ENCODE measurements at places on chromosomes 5 and 9. TPM values are rescaled to one million over a fixed set of nuclear protein-coding genes. Genes with fewer than 3 reads are reported as not detected.

DNA sequence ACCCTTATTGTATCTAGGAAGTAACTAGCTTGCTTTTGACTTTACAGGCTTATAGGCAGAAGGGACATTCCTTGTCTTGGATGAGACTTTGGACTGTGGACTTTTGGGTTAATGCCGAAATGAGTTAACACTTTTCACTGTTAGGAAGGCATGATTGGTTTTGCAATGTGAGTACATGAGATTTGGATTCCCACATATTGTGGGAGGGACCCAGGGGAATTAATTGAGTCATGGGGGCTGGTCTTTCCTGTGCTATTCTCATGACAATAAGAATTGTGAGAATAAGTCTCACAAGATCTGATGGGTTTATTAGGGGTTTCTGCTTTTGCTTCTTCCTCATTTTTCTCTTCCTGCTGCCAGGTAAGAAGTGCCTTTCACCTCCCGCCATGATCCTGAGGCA, 417.5 kb downstream of the HINT1 start:
- no peaks in the 10 kb centered on the region for H3K27me3 ChIP-seq
- H3K36me3 ChIP-seq, result no peaks in the 10 kb centered on the region
- H3K27ac ChIP-seq, result no peak overlapping the region
- H3K4me3 ChIP-seq, result no peak overlapping the region

THBS4 gene
- 8.8 TPM for total RNA-seq

- H3K27me3 ChIP-seq, result no peaks in the 10 kb centered on the region
- no peak for DNase-seq
- H3K36me3 ChIP-seq, result peaks cover 3% of the 10 kb centered on the region
- peaks cover 8% of the 10 kb centered on the region for H3K4me1 ChIP-seq
- no peak overlapping the region for H3K4me3 ChIP-seq
- H3K27ac ChIP-seq, result no peak overlapping the region
Measured at GRCh38 chr9:37432020-37432419, 9.5 kb downstream of the GRHPR start.

GRCh38 chr9:79572608-79573411, 1.0 kb downstream of the TLE4 start:
- H3K27me3 ChIP-seq, result peaks cover 21% of the 10 kb centered on the region
- peaks cover 24% of the 10 kb centered on the region for H3K36me3 ChIP-seq
- peak; percentile 72 for DNase-seq
- peak overlapping the region; percentile 94 for H3K4me3 ChIP-seq
- no peak overlapping the region for H3K27ac ChIP-seq

Measured in type B pancreatic cell (in vitro differentiated cells).